Stimulated activated naive CD4-positive, alpha-beta T cell treated with Interleukin-2 at 50 U/mL for 16 hours (primary cell): ENCODE measurements at places on chromosomes 11 and 22.
A peak's percentile ranks its signal among the peaks of the same experiment; 100 is the strongest.

GRCh38 chr22:42343531-42344081, 73.2 kb upstream of the TCF20 start:
- DNase-seq, result no peak

DNA sequence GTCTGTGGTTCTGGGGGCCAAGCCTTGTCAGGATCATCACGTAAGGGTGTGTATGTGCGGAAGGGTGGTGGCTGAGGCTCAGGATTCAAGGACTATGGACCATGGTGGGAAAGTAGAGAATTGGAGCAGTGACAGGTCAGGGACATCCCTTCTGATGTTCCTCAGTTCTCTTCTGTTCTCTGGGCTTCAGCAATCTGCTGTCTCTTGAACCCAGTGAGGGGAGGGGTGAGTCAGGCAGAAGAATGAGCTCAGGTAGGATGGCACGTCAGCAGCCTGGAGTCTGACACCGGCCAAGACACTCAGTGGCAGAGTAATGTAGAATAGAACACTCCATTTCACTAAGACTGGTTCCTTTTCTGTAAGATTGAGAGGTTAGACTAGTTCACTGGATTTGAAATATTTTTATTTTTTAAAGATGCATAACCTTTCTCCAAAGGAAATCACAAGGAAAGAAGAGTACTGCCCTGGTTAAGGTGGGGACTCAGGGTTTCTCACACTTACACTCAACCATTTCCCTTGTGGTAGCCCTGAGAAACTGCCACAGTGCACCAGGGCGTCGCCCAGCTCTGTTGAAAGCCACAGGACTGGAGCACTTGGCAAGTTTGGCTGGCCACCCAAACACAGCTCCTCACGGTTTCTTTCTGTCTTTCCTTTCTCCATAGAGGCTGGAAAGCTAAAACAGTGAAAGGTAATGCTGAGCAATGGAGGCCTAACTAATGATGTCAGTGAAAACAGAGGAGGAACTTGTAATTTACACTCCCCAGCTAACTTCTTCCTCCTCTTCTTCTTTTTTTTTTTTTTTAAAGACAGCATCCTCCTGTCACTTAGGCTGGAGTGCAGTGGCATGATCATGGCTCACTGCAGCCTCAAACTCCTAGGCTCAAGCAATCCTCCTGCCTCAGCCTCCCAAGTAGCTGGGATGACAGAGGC, 23.1 kb upstream of the MICAL2 start:
- DNase-seq, result peak; percentile 18

- DNase-seq, result no peak
These were observed 8.5 kb upstream of the ME3 start for GRCh38 chr11:86680716-86681482.

DNA sequence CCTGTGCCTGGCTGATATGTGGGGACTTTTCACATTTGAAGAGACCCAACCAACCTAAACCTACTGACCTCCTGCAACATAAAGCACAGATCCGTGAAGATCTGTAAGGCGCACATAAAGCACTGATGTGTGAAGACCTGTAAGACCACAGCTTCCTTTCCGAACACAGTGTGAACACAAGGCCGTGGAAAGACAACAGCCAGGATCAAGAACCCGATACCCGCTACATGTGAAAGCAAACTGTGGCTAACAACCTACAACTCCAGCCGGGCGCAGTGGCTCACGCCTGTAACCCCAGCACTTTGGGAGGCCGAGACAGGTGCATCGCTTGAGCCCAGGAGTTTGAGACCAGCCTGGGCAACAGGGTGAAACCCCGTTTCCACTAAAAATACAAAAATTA, 17.6 kb upstream of the PPFIA1 start:
- DNase-seq, result no peak

DNA sequence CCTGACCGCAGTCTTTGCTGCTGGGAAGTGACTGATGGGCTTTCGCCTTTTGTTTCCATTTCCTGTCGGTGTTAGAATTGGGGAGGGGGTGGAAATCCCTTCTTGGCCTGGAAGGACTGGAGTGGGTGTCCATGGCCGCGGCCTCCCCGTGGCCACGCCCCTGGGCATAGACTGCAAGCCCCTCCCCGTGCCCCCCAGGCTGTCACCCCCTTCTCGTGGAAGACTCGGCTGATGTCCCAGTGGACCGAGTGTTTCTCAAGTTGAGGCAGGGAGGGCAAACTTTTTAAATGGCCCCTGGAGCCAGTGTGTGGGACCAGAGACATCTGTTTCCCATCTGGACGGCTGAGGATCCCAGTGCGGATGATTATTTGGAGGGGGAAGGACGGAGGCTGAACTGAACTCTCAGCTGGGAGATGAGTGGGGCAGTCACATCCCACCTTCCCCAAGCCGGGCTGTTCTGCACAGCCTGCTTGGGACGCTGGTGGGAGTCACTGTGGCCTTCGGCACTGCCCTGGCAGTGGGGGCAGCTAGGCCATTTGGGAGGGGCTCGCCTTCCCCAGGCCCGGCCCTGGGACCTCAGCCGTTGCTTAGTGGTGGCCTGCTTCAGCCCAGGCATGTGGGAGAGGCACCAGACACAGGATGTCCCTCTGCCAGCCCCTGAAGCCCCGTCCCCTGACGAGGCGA, 1.6 kb downstream of the CD81 start:
- no peak for DNase-seq

DNA sequence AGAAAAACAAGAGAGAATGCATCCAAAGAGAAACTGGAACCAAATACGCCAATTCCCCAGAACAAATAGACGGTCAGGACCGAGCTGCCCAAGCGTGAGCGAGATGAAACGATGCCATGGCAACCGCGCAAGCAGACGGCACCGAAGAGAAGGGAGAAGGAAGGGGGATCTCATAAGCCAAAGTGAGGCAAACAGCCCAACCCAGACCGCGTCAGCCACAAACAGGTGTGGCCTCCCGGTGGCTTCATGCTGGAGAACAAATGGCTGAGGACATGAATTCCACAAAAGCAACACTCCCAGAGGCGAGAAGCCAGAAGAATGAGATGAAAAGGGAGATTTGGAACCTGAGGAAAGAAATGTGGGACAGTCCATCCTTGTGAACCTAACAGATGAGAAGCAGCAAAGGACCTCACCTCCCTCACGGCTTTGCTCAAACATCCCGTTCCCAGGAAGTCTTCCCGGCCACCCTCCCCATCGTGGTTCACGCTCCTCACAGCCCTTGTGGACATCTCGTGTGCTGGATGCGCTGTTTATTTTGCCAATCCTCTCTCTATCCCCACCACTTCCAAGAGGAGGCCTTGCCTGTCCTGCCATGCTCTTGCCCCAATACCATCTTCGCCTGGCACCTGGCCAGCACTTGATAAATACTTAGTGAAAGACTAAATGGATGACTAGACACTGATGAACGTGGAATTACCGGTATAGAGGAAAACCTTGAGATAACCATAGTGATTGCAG, 89.1 kb upstream of the RTL6 start:
- DNase-seq, result no peak

GRCh38 chr11:94747146-94747545, 21.0 kb upstream of the AMOTL1 start:
- DNase-seq, result no peak

GRCh38 chr11:5686426-5686825, 1.6 kb upstream of the TRIM5 start:
- no peak for DNase-seq

DNA sequence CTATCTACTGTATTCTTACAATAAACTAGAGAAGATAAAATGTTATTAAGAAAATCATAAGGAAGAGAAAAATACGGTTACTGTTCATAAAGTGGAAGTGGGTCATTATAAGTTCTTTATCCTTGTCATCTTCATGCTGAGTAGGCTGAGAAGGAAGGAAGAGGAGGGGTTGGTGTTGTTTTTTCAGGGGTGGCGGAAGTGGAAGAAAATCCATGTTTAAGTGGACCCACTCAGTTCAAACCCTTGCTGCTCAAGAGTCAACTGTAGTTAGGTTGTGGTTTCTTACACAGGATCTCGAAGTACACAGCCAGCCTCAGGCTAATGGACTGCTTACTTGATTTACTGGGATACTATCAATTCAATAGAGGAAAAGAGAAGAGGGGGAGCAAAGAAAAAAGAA, 63.1 kb downstream of the PIWIL4 start:
- no peak for DNase-seq

DNA sequence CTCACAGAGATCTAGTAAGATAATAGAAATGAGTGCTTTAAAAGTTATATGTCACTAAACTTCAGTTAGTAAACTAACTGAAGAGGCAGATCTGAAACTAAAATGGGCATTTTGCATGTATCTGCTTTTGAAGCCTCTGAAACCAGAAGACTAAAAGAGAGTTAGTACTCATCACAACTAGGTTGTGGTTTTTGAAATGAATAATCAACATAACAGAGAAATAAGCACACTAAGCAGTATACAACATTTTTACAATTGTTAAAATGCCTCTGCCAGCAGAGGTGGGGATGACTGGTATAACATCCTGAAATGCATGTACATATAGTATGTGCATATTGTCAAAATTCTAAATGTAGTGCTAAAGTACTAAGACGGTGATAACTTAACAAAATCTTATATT, 564.5 kb downstream of the DLG2 start:
- DNase-seq, result no peak

- DNase-seq, result no peak
These were observed 43.3 kb upstream of the ADORA2A start for GRCh38 chr22:24384131-24384530.

DNA sequence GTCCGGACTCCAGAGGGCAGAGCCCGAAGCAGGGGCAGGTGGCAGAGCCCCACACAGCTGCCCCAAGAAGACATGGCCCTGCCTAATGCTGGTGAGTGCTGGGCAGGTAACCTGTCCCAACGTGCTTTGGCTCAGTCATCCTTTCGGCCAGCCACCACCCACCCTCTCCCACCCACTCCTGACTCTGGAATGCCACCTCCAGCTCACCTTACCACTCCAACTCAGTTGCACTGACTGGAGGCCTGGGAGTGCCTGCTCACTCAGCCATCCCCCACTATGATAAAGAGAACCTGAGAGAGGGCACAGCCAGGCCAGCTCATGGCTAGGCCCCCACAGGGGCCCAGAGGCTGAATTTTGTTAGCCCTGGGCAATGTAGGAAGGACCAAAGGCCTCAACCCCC, 53.8 kb upstream of the MPEG1 start:
- no peak for DNase-seq

DNA sequence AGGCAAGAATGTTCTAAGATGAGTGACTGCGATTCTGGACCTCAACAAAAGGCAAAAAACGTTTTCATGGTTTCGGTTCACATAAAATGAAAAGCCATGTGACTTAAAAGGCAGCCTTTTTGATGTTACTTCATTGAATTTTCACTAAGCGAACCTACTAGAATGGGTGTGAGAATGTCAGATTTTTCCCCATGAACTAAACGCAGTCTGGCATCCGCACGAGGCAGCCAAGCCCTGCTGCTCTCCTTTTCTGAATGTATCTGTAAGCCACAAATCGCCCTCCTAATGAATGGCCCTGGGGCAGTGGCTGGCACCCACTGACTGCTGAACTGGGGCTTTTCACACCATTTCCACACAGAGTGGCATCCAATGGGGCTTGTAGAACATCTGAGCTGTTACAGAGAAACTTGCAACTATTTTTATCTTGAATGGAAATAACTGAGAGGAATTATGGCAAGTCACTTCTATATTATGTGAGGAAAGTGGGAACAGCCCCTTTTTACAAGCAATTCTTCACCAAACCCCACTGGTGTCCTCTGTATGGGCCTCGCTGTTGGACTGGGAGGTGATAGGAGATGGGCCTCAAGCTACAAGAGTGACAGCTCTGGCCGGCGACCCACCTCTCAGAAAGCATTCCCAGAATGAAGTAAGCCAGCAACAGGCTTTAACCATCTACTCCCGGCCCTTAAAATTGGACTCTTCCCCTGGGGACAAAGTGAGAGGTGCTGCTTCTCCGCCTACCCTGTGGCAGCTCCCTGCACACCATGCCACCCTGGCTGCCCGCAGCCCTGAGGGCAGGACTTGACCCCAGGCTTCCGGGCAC, 29.4 kb downstream of the PPP2R1B start:
- DNase-seq, result no peak

- no peak for DNase-seq
These were observed 38.0 kb upstream of the ARFGAP3 start for GRCh38 chr22:42895087-42895486.

DNA sequence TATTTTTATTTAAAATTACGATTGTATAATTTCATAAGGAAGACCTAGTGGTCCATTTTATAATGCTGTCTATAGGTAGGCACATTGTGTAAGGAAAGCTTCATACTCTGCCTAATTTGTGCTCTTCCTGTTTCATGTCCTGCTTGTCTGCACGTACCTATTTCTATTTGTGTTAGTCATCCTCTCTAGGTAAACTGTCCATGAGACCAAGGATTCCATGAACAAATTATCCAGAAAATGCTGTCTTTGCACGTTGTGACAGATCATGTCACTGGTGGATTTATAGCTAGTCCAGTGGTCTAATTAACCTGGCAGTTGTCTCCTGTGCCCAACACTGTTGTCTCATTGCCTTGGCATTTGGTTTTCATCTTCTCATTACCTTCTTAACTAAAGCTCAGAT, 44.7 kb downstream of the DNAJC24 start:
- no peak for DNase-seq

DNA sequence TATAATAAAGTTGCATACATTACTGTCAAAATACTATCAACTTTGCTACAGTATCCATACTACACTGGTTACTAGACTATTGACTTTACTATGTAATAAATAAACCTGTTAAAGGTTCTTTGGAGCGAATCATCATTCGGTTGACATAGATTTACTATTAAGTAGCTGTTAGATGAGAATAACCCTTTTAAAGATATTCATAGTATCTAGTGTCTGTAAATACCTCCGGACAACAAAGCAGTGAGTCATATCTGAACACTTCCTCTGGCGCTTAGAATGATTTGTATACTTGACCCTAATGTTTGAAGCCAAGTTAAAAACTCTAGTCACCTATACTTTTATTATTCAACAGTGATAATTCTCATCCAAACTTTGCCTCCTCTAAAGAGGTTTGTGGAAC, 84.7 kb downstream of the MSANTD4 start:
- DNase-seq, result no peak

- DNase-seq, result no peak
These were observed 733.5 kb upstream of the CCDC90B start for GRCh38 chr11:84019571-84020194.

DNA sequence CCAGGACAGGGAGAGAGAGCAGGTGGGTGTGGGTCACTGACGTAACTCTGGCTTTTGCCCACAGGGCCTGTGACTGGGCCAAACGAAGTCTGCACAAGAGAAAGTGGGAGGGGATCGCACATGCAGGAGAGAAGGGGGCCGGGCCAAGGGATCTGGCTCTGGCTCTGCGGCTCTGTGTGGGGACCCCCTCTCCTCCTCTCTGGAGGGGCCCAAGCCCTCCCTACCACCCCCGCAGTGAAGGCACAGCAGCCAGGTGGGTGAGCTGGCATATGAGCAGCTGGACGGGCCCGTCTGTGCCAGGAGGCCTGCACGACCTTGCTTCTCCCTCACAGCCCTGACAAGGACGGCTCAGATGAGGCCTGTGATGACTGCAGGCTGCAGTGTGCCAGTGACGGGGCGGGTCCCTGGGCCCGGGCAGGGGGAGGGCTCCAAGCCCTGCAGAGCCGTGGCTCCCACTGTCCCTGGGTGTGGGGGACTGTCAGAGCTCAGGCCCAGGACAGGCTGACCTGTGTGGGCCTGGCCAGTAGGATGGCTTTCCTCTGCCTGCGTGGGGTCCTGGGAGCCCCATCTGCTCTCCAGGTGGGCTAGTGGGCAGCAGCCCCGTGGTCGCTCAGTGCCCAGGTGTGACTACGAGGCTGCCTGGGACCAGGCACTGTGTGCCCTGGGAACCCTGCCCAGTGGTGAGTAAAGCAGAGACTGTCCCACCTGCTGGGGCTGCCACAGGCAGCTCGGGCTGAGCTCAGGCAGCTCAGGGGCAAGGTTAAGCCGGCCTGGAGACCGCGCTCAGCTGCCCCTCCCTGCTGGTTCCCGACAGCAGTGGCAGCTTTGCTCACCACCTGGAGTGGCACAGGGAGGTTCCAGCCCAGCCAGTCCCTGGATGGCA, 22.2 kb downstream of the MRGPRG start:
- DNase-seq, result no peak

GRCh38 chr11:76653674-76654284, 16.8 kb downstream of the LRRC32 start:
- DNase-seq, result no peak
